M059J (cell line): ENCODE measurements at places on chromosomes 1 and 21.
A peak's percentile ranks its signal among the peaks of the same experiment; 100 is the strongest.

DNA sequence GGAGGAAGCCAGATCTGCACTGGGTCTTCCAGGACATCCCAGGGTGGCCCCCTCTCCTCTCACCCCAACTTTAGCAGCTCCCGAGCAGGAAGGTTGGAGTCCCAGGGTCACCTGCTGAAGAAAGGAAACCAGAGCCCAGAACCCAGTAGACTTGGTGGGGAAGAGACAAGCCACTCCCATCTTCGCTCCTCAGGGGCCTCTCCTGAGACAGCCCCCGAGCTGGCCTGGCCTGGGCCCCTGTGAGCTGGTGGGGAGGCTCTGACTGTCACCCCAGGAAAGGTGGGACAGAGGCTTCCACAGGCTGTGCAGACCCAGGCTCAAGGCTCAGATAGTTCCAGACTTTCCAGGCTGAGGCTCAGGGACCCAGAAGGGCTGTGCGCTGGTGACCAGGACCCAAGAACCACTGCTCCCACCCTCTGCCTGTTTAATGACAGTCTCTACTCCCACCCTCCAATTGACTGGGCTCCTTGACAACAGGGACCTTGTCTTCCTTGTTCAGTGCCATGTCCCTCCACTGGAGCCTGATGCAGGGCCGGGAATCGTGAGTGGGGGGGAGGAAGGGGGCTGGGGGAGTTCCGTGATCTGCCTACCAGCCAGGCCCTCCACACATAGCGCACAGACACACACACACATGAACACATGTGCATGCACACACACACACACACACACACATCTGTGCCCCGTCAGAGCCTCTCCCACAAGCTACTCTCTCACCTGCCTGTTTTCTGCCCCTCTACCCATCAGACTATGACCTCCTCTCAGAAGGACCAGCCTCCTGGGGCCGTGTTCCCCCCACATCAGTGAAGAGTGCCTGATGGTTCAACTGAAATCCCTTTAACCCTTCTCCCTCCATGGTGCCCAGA lies 401.2 kb downstream of the MATN1 start:
- no peak for DNase-seq

DNA sequence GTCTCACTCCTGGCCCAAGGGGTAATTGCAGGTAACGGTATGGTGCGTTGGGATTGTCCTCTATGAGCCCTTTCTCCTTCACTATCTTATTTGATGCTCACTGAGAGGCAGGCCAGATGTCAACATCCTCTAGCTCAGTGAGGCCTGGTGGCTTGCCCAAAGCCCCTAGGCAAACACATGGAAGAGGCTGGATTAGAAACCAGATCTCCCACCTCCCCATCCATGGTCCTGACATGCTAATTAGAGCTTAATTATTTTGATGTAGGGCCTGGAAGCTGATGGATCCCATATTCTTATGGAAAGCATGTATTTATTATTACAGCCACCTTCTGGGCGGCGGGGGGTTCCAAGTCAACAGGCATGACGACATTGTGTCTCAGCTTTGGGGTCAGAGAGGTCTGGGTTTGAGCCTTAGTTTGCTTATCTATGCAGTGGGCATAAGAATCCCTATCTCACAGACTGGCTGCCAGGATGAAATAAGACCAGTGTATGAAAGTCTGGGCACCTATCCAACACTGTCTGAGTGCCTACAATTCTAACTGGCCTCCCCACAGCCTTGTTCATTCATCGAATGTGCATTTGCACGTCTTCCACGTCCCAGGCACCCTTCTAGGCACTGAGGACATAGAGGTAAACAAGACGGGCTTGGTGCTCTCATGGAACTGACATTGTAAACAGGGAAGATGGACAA lies 6.2 kb downstream of the SMPDL3B start:
- no peak for DNase-seq

DNA sequence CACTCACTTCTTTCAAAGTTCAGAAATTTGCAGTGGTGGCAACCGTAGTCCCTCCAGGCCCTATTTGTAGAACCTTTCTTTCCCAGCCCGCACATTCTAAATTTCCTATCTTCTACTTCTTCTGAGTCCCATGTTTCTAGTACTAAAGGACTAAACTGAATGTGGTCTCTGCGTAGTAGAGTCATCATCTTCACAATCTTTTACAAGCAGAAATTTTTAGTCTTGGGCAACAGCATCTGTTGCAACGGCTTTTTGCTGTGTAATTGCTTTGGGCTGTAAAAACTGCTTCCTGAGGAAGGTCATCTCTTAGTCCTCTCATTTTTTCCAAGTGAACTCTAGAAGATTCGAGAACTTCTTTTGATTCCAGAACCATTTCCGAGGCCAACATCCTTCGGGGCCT lies 23.9 kb downstream of the VAV3 start:
- DNase-seq: no peak

GRCh38 chr1:243179720-243180119 lies 75.4 kb downstream of the CEP170 start:
- no peak for DNase-seq

DNA sequence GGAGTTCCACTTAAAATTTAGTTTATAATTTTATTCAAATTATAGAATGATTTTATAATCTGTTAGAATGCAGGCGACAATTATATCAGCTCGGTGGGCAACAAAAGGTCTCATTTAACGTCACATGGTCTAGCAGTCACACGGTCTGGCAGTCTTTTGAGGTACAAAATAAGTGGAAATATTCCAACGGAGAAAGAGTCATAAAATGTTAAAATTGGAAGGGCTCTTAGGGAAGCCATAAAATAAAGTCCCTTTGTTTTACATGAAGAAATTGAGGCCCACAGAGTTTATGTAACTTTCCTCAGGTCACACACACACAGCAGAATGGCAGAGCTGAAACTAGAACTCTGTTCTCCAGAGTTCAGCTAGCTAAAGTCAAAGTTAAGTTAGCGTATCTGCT lies 84.4 kb upstream of the QSOX1 start:
- no peak for DNase-seq

- DNase-seq: no peak
Measured at GRCh38 chr1:43276673-43277072, 6.9 kb downstream of the TMEM125 start.

GRCh38 chr1:115237023-115237422 lies 101.0 kb downstream of the NGF start:
- peak; percentile 36 for DNase-seq

GRCh38 chr21:17590430-17590829 lies 22.3 kb downstream of the BTG3 start:
- DNase-seq: no peak

- DNase-seq: no peak
Measured at GRCh38 chr1:5850503-5850902, 141.7 kb downstream of the NPHP4 start.

GRCh38 chr1:84975035-84975434 lies 21.9 kb downstream of the MCOLN2 start:
- DNase-seq: no peak

- no peak for DNase-seq
Measured at GRCh38 chr1:98251497-98251896, 330.7 kb upstream of the DPYD start.

DNA sequence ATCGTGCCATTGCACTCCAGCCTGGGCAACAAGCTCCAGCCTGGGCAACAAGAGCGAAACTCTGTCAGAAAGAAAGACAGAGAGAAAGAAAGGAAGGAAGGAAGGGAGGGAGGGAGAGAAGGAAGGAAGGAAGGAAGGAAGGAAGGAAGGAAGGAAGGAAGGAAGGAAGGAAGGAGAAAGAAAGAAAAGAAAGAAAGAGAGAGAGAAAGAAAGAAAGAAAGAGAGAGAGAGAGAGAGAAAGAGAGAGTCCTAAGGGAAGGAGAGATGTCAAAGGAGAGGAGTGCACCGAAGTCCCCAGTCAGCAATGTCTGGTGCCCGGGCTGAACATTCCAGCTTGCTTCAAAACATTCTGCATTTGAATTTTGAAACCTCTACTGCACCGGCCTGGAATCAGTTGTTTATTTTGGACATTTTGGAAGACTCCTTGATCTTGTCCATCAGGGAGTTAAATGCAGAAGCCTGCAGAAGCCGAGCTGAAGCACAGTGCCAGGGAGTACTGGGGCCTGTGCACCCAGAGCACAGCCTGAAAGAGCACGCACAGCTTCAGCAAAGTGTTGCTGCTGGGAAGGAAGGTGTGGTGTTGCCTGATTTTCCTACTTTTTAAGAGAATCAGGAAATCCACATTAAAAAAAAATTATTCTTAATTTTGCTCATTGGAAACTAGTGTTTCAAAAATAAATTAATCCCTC lies 3.7 kb upstream of the IGSF3 start:
- no peak for DNase-seq

GRCh38 chr1:39995973-39996393 lies 41.0 kb downstream of the MFSD2A start:
- no peak for DNase-seq

- DNase-seq: peak; percentile 49
Measured at GRCh38 chr1:67159233-67159632, 7.0 kb upstream of the IL23R start.

DNA sequence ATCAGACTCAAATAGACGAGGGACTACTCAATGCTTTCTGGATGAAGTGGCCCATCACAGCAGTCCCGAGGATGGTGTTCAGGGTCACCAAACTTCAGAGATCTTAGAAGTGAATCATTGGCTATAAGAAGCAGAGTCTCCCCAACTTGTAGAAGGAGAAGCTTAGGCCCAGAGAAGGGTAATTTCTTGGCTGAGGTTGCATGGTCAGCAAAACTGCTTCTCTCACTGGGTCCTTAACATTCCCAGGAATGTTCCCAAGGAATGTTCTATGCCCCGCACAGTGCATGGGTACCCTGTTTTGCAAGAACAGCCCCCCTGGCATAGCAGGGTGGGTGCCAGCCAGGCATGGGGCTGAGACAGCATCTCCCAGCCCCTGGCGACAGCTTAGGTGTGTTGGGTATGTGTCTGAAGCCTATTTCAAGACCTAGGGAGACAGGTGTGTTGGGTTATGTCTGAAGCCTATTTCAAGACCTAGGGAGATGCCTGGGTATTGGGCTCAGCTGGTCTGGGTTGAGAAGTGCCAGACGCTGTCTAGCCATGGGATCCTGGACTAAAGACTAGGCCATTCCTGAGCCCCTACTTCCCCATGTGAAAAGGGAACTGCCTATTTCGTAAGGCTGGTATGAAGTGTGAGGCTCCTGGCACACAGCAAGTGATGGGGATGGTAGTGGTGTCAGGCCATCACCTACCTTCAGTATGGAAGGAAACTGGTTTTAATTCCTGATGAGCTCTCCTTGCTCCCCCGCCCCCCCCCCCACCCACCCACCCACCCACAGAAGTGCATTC lies 26.1 kb downstream of the PADI6 start:
- no peak for DNase-seq

DNA sequence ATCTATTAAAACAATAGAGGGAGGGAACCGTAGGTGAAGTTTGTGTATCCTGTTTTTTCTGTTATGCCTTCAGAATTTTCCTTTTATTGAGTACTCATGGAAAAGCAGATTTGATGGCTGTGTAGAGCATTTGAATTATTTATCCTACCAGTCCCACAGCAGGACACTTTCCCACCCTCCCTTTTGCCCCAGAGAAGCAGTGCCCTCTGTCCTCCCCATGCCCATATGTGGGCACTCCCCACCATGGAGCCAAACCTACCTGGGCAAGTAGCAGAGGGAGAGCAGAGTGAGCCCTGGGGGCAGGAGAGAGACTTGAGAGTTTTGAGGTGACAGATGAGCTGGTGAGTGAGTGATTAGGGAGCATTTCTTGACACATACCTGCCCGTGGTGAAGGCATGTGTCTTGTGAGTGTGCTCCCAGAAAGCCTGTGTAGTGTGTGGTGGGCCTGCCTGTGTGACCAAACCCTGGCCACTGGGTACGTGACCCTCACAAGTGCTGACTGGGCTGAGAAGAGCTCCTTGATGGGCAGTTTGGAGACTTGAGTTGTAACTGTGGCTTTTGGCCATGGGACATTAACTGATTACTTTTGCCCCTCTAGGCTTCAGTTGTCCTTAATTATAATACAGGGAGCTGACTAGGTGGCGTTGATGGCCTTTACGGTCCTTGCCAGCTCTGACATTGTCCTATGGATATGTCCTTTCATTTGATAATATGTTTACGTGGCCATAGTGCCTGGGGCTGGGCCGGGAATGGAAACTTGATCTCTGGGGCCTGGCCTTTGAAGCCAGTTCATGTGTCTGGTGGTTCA lies 3.6 kb downstream of the PSEN2 start:
- DNase-seq: no peak

DNA sequence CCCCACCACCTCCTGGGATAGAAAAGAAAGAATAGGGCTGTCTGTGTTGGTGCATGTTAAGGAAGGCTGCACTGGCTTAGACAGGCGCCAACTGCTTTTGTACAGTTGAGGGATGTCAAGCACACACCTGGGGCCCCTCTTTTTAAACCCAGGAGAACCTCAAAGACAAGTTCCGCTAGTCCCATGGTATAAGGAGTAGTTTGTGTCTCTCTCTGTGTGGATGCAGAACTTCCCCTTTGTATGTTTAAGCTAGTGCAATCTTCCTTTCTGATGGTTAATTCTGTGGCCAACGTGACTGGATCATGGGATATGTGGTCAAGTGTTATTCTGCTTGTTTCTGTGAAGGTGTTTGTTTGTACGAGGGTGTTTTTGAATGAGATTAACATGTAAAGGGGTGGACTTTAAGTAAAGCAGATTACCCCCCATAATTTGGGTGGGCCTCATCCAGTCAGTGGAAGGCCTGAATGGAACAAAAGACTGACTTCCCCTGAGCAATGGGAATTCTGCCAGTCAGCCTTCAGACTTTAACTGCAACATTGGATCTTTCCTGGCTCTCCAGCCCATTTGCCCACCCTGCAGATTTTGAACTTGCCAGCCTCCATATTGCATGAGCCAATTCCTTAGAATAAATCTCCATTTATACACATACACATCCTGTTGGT lies 9.5 kb upstream of the DUSP10 start:
- DNase-seq: no peak

DNA sequence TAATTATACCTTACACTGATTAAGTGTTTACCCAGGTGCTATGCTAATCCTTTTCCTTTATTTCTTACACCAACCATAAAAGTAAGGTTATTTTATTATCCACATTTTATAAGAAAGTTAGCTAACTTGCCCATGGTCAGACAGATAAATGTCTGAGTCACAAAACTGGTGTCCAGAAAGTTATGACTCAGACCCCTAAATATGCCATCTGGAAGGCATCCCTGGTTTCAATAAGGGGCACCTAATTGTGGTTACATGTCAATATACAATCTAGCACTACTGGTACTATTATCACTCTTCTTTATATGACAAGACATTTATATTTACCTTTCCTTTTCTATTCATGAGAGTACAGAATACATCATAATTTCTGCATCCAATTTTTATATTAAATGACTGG lies 496.5 kb upstream of the ADGRL2 start:
- DNase-seq: peak; percentile 43

DNA sequence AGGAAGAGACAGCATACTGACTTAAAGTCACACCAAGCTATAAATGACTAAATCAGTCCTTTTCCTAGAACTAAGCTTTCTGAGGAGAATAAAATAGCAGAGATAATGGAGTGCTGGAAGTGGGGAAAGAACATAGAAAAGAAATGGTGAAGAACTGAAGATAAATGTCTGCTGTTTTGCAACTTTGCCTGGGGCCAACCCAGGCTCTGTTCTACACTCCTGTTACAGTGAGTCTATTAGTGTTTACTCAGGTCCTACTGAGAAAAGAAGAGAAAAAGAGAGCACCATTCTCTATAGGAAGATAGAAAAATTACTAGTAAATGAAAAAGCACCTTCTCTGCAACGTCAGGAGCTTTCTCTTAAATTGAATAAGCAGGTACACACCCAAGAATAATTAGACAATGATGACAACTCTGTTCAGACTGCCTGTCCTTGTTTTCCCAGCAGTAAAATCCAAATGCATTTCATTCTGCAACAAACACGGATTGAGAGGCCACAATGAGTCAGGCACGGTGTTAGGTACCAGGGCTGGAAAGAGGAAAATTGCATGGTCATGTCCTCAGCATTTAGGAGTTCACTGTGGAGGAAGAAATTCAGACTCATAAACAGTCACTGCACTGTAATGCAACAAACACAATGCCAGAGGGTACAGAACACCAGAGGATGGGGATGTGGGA lies 139.4 kb upstream of the CAMK1G start:
- no peak for DNase-seq
